ENCODE measurements at places on chromosomes 2 and 18.

- DNase-seq = peak; percentile 17
These were observed 190.4 kb downstream of the PMAIP1 start for GRCh38 chr18:60090170-60090569.

DNA sequence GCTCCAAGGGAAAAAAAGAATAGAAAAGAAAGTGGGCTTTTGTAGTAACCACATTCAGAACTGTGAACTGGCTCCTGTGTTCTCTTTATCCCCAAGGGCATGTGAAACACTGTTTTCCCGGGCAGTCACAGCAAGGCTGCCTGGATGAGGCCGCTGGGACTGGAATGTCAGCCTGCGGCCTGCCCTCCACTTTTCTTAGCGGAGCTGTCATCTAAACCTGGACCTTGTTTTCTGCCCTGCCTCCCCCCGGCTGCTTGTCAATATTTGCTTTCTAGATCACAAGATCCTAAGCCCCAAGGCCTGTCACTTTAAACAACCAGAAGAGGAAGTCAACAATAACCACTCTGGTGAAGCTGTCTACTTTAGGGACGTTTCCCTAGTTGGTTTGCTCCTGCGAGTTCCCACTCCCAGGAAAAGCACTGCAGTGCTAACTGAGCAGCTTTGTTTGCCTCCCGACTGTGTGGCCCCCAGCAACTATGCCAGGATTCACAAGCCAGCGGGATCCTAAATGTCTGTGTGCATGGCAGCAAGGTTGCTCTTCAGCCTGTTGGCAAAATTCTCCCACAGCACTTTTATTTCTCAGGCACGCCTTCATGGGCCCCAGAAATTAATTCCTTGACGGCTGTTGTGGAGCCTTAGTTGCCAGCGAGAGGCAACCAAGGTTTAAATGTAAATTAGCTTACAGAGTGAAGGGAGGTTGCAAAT, 30.6 kb downstream of the SOWAHC start:
- DNase-seq = no peak

GRCh38 chr18:51862051-51862715, 477.8 kb upstream of the DCC start:
- no peak for DNase-seq

DNA sequence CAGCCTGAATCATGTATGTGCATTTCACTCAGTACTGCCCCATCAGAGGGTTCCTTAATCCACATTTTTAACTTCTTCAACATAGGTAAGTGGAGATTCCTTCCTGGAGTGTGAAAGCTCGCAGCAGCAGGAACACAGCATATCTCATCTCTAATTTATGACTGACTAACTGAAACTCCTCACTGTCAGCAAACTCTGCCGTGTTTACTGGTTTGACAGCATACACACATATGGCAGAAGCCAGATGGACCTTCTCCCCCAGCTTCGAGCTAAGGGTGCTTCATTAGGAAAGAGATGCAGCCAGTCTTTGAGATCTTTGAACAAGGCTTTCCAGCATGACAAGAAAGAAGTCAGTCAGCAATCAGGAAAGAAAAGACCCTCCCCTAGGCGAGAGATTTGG, 200.3 kb upstream of the ACVR2A start:
- DNase-seq = no peak

GRCh38 chr2:190215620-190216019, 104.0 kb downstream of the HIBCH start:
- DNase-seq = no peak

GRCh38 chr2:133940134-133940533, 313.7 kb upstream of the MGAT5 start:
- peak; percentile 16 for DNase-seq

DNA sequence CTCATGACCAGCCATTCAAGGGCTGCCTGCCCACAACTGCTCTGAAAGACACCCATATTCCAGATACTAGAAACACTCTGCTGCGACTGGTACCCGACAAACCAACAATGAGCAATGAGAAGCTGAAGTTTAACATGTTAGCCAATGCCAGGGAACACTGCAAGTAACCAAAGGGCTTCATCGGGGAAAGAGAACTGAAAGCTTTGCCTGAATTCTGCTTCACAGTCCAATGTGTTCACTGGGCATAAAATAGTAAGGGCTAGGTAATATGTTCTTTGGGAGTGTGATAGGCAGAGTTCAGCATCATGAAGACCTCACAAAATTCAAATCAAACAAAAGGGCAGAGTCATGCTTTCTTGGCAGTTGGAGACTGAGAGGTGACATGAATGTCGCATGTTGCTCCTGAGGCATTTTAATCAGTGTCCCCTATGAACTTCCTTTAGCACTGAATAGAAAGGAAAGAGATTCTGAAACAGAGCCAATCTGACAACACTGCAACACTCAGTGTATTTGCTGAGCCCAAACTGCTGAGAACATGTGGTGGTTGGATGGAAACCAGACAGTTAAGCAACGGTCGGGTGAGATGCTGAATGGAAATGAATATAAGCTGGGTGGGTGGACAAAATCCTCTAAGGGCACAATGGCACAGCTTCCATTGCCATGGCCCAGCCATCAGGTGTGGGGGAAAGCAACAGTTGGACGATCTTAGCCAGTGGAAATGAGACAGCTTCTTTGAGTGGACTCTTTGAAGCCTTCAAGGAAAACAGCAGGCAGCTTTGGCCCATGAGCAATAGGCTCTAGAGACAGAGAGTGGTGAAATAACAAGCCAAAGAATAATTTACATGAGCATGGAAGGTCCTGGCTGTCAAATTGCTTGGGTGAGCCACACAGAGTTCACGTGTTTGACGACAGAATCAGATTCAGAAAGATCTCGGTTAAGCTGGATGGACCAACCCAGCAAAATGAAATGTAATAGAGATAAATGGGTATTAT, 277.5 kb downstream of the AFF3 start:
- no peak for DNase-seq

GRCh38 chr2:39755466-39755865, 23.6 kb downstream of the THUMPD2 start:
- DNase-seq = no peak

GRCh38 chr18:55318951-55319441, 269.0 kb downstream of the TCF4 start:
- no peak for DNase-seq

DNA sequence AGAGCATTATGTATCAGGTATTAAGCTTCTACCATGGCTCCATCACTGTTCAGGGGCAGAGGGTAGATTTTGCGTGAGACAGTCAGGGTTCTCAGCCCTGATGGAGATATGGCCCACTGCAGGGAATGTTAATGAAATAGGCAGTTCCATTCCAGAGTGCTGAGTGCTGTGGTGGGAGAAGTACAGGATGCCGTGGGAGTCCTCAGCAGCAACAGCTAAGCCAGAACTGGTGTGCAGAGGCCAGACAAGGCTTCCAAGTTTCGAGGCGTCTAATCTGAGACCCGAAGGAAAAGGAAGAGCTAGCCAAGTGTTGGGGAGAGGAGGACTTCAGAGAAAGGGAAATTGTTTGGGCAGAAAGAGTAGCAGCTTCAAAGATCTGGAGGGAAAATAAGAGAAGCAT, 30.2 kb upstream of the MAPRE2 start:
- DNase-seq = no peak

DNA sequence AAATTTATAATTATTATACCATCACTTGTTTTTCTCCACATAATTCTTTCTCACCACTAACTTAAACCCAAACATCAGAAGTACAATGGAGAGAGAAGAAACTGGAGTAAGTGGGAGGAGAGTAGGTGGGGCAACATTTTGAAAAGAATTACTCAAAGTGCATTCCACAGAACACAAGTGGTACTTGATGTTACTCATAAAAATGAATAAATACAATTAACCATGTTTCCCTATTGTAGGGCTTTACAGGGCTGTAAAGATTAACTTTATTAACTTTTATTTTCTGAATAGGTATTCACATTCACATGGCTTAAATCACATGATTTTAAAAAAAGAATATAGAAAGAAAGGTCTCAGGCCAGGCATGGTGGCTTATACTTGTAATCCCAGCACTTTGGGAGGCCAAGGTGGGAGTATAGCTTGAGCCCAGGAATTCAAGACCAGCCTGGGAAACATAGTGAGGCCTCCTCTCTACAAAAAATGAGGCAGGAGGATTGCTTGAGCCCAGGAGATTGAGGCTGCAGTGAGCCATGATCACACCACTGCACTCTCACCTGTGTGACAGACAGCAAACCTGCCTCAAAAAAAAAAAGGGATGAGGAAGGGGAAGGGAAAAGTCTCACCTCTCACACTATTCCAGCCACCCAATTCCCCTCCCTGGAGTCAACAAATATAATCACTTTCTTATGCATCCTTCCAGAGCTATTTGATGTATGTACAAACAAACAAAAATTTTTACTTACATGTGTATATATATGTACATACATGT, 47.1 kb downstream of the KCNG3 start:
- DNase-seq = no peak

GRCh38 chr2:191026377-191026776, 12.4 kb upstream of the STAT1 start:
- DNase-seq = no peak

DNA sequence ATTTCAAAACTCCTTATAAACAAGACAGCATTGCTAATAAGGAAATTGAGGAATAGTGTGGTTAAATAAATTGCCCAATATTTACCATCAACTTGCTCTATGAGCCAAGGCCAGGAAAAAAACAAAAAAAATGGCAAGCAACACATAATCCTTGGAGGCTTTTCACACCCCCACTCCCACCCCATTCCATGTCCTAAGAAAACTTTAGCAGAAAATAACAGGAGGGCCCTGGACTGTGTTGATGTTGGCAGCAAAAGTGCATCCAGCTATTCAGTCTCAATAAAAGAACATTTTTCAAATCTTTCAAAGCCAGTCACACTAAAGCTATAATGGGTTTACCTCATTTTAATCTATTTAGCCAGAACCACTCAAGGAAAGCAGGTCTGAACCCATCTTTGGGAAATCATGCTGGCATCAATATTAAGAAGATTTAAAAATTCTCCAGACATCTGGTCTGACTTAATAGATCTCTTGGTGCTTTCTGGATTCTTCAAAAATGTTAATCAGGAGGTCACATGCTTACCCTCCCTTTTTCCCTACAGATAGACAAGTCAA, 34.6 kb upstream of the STK17B start:
- no peak for DNase-seq

GRCh38 chr2:201798252-201798913, 8.0 kb upstream of the CDK15 start:
- DNase-seq = no peak

- DNase-seq = peak; percentile 57
These were observed 9.9 kb downstream of the NCAPH start for GRCh38 chr2:96345438-96345837.

GRCh38 chr2:215052810-215053209, 85.6 kb downstream of the ABCA12 start:
- DNase-seq = no peak

DNA sequence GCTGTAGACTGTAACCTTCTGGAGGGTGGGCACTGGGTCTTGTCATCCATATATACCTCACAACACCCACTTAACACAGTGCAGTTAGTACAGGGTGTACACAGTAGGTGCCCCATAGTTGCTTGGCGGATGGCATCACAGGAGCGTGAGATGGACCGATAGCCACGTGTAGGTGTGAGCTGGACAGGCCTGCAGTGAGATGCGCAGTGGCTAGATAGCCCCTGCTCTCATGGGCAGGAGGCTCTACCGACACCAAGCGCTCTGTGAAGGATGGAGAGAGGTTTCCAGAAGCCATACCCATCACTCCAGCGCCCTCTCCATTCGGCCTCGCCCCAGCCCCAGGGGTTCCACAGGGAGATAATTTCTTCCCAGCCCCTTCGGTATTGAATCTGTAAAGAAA, 49.5 kb downstream of the CAPN13 start:
- DNase-seq = no peak

DNA sequence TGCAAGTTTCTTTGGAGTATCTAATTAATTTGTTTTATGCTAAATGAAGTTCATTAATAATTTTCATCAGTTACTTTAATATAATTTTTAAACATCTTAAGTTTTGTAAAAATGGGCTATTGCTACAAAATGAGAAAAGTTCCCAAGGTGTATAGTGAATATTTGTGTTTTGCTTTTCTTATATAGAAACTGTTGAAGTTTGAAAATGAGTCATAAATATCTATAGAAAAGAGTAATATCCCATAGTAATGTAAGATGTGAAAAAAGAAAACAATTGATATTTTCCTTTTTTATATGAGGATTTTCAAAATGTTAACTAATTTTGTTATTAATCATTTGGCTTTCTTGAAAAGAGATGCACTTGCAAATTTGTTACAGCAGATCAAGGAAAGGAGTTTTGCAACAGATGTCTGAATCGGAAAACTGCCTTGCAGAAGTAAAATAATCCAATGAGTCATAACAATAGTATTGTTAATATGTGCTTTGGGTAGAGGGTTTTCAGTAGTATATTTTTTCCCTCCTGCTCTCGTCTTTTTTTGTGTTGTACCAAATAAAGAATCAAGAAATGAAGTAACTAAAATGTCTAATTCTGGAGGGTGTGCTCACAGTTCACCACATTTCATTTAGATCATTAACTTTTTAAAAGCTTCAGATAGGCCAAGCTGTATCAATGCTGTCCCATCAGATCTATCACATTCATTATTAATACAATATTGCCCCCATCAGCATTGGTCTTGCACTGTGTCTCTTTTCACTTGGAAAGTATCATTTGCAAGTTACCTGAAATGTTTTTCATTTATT, 15.5 kb downstream of the DUSP19 start:
- no peak for DNase-seq

DNA sequence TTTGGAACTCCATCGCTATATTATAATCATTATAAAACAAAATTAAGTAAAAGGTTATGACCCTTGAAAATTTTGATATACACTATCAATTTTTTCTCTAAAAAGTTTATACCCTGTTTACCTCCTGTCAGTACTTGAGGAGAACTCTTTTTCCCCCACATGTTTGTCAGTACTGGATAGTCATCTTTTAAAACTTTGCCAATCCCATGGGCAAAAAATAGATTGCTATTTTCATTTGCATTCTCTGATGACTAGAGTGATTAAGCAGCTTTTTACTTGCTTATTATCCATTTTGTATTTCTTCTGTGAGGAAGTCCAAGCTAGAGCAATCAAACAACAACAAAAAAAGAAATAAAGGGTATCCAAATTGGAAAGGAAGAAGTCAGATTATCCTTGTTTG, 76.4 kb downstream of the DGKD start:
- no peak for DNase-seq

- DNase-seq = no peak
These were observed 48.4 kb upstream of the BCL2L11 start for GRCh38 chr2:111072220-111072871.

GRCh38 chr2:98078701-98079100, 8.3 kb upstream of the VWA3B start:
- DNase-seq = no peak

DNA sequence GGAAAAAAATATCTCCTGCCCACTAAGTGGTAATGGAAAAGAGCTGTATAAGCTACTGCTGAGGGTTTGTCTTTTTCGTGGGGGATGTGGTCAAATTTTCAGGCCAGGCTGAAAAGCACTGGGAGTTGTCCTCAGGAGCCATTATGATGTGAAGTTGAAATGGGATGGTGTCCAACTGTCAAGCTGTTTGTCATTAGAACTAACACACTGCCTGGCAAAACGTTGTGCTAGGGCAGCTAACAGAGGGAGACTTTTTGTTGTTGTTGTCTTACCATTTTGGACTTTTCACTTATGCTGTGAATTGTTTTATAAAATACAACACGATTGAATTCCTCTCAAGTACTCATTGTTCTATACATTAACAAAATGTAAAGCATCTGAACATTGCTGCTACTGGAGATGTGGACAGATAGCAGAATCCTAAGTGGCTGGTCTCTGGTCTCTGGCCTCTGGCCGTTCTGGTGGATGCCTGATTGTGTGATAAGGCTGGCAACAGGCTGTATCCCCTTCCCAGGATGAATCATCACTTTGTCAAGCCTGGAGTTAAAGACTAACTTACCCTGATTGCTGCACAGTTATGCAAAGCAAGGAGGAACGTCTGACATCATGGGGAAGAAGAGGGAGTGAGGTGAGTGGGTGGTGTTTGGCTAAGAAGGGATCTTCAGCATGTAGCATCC, 2.3 kb downstream of the MYO1B start:
- DNase-seq = no peak

Measured in H7 (cell line).